Activated CD8-positive, alpha-beta T cell treated with anti-CD3 and anti-CD28 coated beads for 36 hours (primary cell): ENCODE measurements at places on chromosomes 4 and X.

DNA sequence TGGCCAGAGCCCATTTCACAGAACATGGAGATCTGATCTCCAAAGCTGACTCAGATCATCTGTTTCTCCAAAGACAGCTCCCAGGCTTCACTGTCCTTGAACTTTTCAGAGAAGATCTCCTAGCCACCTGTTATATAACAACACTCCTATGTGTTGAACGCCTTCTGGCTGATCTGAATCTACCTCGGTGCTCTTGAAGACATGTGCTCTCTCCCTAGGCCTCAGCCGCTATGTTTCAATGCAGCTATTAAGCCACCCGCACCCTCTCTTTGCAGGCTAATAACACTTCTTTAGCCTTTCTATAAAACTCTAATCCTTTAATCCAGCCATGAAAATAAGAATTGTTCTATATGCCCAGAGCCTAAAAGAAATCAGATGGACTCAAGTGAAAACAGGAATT is 34.9 kb downstream of the SEL1L3 start:
- DNase-seq, result no peak

DNA sequence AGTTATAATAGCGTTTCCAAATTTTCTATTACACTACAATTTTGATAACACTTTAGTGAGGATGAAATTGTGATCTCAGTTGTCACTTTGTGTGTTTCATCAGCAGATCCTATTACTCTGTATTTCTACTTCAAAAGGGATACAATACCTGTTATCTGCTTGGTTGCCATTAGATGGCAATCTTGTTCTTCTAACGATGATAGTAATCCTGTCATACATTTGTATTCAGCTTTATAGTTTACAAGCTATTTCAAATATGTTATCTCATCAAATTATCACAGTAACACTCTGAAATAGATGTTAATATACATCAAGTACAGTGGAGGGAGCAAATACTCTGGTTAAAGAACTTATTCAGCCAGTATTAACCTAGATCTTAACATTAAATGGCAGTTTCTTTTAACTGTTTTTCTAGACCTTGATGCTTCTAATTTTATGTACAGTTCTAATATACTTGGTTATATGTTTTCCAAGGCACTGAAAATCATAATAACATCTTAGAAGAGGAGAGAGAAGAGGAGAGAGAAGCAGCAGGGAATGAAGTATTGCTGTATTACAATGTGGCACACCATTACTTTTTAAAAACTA is 292.0 kb downstream of the CCSER1 start:
- no peak for DNase-seq

DNA sequence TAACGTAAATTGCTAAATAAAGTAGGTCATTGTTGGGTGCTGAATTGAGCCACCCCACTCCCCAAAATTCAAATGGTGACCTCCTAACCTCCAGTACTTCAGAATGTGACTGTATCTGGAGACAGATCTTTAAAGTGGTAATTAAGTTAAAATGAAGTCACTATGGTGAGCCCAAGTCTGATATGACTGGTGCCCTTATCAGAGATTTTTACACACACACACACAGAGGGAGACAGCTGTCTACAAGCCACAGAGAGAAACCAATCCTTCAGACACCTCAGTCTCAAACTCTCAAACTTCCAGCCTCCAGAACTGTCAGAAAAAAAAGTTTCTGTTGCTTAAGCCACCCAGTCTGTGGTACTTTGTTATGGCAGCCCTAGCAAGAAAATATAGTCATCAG is 879.2 kb upstream of the INTU start:
- DNase-seq, result no peak

- no peak for DNase-seq
Observed at GRCh38 chr4:42149004-42149403, 3.5 kb downstream of the BEND4 start.

DNA sequence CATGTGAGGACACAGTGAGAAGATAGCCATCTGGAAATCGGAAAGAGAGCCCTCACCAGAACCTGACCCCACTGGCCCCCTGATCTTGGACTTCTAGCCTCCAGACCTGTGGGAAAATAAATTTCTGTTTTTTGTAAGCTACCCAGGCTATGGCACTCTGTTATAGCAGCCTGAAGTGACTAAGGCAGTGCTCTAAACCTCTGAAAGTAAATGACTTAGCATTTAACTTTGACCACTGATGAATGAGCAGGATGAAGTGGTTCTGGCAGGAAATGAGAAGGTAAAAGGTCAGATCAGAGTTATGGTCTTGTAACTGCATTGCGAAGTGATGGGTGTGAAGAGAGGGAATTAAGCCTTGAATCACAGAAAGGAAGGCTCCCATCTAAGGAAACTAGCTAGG is 17.0 kb downstream of the GPAT3 start:
- DNase-seq, result peak; percentile 6

GRCh38 chr4:52704661-52705060 is 45.6 kb upstream of the USP46 start:
- DNase-seq, result no peak

GRCh38 chrX:39808471-39808917 is 289.3 kb downstream of the BCOR start:
- DNase-seq, result no peak

DNA sequence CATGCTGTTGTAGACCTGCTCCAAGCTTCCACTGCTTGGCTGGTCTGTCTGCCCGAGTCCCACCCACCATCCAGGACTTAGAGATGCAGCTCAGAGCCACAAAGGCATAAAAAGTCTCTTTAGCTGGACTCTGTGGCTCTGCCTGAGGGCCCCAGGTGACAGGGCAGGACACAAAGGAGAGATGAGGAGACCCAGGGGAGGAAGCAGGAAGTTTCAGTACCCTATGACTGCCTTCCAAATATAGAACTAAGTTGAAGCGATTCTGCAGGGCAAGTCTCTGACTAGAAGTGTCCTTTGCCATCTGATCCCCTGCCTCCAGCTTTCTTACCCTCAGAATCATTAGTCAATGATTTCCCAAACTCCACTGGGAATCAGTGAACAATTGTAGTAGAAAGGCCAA is 11.2 kb upstream of the CXCR3 start:
- no peak for DNase-seq

- DNase-seq, result peak; percentile 74
Observed at GRCh38 chr4:64158648-64159326, 250.5 kb downstream of the TECRL start.

- DNase-seq, result no peak
Observed at GRCh38 chrX:31555506-31555905, 483.7 kb upstream of the FTHL17 start.

DNA sequence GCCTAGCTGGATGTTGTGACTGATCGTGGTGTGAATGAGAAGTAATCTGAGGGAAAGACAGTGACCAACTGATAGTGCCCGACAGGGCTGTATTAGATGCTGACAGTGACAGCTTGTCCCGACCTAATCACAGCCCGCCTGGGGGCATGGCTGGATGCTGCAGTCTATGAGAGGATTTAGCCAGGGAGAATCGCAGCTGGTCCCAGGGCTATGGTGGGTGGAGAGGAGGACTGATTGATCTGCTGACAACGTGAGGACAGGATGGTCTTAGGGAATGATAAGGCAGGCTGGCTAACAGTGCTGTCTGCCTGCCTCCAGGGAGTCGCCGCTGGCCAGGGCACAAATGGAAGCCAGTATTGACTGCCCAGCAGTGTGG is 621 bp upstream of the SUV39H1 start:
- DNase-seq, result no peak

- DNase-seq, result no peak
Observed at GRCh38 chrX:20653070-20653469, 386.4 kb upstream of the RPS6KA3 start.

- DNase-seq, result no peak
Observed at GRCh38 chr4:182062458-182062857, 180.7 kb upstream of the TENM3 start.

DNA sequence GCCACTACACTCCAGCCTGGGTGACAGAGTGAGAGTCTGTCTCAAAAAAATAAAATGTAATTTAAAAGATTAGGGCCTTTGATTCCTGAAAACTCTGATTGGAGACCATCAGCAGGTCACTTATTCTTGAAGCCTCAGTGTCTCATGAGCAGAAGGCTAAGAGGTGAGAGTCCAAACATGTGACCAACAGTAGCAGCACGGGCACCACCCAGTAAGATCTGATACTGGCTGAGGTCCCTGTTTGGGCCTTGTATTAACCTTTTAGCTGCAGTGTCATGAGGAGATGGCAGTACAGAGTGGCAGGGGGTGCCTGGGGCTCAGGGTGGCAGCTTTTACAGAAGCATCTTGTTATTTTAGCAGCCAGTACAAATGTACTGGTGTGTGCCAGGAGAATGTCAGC is 89.3 kb downstream of the FHDC1 start:
- DNase-seq, result no peak

- no peak for DNase-seq
Observed at GRCh38 chr4:38759790-38760122, 23.0 kb downstream of the TLR10 start.

GRCh38 chr4:110675426-110675825 is 52.5 kb upstream of the PITX2 start:
- no peak for DNase-seq

- no peak for DNase-seq
Observed at GRCh38 chrX:82627568-82627967, 880.5 kb upstream of the POU3F4 start.

GRCh38 chrX:39728025-39728424 is 369.7 kb downstream of the BCOR start:
- DNase-seq, result no peak

DNA sequence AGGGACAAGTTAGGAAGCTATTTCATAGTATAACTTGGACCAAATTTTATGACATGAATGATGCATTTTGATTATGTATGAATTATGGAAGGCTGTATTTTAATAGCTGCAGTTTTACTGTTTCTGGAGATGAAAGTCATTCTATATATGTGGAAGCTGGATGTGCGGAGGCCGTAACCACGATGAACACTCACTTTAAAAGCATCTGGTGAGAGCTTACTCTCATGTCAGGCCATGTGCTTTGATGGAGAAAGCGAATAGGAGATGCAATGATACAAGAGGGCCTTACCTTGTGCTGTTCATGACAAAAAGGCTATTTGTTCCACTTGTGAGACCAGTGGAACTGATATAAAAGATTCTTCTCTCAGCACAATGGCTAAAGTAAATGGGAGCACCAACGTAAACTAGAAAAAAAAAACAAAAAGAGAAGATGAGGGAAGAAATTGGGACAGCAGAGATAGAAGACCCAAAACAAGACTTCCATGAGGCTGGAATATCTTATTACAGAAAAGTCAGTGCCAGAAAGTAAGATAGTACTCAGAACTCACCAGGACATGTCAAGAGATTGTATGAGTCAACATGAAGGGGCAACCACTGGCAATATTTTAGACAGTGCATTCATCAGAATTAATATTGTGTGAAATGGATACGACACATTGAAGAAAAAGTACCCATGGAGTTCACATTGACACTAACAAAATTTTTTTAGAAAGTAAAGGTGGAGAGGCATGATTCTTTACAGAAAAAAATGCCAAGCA is 63.3 kb upstream of the GAB1 start:
- no peak for DNase-seq

- DNase-seq, result no peak
Observed at GRCh38 chr4:169800541-169800940, 42.8 kb upstream of the HPF1 start.

DNA sequence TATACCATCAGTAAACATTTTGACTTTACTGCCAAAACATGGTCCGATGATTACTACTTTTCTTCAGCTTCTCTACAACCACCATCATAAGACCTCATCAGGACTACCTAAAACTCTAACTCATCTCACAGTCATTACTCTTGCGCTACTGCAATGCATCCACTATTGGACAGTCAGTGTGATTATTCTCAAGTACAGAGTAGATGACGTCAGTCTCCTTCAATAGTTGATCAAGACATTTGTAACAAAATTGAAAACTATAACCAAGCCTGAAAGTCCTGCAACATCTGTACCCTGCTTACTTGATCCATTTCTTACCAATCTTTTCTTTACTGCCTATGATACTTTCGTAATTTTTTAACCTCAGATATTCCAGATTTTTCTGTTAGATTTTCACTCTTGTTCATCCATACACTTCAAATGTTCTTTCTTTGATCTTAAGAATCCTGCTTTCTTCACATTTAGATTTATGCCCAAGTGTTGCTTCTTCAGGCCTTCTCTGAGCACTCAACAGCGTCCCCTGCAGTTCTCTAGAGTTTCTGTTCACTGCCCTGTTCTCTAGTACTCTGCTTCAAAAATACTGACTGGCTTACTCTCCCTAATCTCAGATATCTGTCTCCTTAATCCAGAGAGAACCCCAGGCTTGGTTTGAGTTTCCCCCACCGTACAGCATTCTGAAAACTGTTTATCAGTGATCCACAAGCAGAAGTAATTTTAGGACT is 1517.6 kb downstream of the STIM2 start:
- DNase-seq, result no peak

- DNase-seq, result no peak
Observed at GRCh38 chrX:24169211-24169610, 19.7 kb downstream of the ZFX start.

- no peak for DNase-seq
Observed at GRCh38 chr4:24794916-24795665, at the start of gene SOD3. SOD3 (plus strand) TSS chr4:24795573; CDS start chr4:24799522, 3,949 bp downstream.

DNA sequence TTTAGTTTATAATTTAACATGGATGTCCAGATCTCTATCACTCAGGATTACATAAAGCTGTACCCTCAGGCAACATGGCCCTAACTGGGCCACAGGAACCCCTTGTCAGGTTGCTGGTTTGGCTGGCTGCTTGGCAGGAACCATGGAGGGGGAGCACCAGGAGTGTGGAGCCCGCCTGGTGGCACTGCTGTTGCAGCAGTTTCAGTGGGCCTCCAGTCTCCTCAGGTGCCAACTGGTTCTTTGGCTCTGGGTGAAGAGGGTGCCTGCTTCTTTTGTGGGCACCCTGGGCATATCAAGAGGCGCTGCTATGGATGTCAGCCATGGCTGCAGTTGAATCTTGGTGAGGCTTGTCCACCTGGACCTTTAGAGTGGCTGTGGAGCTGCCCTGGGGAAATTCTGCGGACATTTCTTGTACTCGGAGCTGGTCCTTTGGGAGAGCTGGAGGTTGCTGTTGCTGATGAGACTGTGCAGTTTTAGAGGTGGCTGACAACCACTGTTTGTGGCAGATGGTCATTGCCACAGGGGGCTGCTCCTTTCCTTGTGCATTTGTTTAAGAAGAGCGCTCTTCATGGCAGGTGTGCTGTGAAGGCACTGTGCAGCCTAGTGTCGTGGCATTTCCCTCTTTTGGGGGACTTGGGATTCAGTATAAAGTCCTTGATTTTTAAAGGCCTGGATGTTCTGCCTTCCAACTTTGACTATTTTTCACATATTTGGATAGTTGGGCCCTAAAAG is 10.3 kb upstream of the SMIM14 start:
- no peak for DNase-seq

DNA sequence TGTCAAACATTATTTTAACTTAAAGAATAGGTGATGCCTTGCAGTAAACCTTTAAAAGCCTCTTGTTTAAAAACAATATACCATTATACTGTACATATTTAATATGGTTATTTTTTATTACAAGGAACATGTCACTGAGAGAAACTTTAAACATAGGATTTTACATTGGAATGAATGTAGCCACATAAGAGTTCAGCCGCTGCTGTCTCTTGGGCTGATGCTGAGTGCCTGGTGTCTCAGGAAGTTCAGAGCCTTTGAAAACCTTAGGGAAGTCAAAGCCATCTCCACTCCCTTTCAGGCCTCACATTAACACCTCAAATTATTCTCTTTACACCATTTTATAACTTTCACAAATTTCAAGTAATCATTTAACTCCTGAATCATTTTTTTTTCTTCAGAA is 93.5 kb upstream of the DKK2 start:
- DNase-seq, result no peak
